ENCODE measurements at places on chromosomes 13 and 19. TPM values are rescaled to one million over a fixed set of nuclear protein-coding genes. Genes with fewer than 3 reads are reported as not detected.

- no peak for DNase-seq
These were observed 255.0 kb downstream of the LIG4 start for GRCh38 chr13:107960301-107960700.

The CCDC70 gene
- not detected for polyA plus RNA-seq

The PTH2 gene
- not detected for polyA plus RNA-seq

DNA sequence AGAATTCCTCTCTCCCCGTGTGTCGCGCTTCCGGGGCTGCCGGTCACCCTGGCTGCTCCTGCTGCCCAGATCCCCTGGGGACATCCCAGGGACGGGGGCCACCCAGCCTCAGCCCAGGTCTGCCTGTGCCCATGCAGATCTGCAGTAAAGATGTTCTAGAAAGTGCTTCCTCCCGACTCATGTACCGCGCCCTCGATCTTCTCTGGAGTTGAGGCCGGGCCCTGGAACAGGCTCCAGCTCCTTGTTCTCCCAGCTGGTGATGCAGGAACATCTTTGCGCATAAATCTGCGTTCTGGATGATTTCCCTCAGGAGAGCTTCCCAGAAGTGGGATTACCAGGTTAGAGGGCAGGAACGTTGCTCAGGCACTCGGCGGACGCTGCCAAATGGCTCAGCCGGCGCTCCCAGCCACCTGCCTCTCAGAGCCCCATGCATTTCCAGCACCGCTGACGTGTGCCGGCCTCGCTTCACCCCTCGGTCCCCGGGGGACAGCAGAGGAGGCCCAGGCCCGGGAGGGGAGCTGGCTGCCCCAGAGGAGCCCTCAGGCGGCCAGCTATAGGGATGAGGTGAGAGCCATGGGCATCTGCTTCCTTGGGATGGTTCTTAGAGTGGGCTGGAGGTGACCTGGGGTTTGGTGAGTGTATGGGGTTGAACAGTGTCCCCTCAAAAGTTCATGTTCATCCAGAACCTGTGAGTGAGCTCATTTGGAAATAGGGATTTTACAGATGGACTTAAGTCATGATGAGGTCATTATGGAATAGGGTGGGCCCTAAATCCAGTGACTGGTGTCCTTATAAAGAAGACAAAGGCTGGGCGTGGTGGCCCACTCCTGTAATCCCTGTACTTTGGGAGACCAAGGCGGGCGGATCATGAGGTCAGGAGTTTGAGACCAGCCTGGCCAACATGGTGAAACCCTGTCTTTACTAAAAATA, 42.6 kb downstream of the CRTC1 start:
- peak; percentile 63 for DNase-seq

All from muscle of leg (tissue), 16 donors.